ENCODE measurements at places on chromosomes 2 and 18.
A peak's percentile ranks its signal among the peaks of the same experiment; 100 is the strongest.

DNA sequence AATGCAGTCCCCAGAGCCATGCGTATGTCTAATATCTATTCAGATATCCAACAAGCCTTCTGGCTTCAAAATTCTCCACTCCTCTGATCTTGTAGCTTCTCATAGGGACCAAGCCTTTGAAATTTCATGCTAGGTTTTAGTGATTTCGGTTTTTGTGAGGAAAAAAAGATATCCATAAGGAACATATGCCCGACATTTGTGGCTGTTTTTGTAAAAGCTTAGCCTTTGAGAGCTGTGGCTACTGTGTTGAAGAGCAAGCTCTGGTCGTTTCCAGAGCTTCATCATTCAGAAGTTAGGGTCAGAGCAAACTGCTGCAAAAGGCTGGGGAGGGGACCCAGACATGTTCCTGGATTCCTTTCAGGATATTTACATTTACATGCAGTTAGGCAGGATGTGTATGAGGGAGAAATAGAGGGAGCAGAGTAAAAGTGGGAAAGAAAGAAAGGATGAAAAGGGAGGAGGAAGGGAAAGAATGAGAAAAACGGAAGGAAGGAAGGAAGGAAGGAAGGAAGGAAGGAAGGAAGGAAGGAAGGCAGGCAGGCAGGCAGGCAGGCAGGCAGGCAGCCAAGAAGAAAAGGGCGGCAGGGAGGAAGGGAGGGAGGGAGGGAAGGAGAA lies 70.2 kb downstream of the NCKAP5 start:
- DNase-seq, result no peak

DNA sequence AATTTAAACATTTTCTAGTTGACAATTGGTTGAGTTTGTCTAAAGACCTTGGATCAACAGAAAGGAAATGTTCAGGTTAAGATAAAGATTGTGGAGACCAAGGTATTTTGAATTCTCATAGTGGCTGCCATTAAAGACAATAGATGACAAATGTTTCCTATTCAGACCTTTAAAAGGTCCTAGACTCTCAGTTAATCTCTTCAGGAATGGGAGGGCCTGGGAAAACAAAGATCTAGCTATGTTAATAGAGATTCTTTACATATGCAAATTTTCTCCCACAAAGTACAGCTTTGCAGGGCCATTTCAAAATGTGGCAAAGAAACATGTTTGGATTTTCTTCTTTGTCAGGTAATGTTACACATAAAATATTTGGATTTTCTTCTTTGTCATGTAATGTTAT lies 403.9 kb downstream of the SPAG16 start:
- no peak for DNase-seq

- DNase-seq, result no peak
Measured at GRCh38 chr2:216144372-216144771, 35.2 kb downstream of the XRCC5 start.

DNA sequence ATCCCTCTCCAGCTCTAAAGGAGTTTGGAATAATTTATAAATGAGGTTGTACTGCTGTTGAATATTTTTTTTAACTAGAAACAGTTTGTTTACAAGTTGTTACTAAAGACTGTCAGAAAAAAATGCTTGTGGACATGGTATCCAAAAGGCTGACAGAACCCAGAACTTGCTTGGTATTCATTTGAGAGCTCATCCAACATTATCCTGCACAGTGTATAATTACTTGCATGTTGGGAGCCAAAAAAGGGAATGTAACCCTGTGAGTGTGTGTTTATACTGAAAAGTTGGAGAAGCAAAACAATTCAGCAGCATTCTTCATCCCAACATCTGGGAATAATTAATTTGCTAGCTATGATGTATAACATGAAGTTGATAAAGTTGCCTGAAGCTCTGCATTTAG lies 42.1 kb upstream of the EHBP1 start:
- no peak for DNase-seq

DNA sequence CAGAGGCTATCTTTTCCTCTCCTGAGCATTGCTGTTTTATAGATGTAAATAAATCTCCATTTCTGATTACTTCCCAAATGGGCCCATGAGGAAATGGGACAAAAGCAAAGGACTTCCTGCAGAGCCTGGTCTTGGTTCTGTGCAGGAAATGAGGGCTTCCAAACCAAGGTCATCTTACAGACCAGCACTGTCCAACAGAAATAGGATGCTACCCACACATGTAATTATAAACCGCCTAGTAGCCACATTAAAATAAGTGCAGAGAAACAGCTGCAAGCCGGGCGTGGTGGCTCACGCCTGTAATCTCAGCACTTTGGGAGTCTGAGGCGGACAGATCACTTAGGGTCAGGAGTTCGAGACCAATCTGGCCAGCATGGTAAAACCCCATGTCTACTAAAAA lies 6.2 kb downstream of the TTL start:
- DNase-seq, result no peak

- DNase-seq, result no peak
Measured at GRCh38 chr2:273333-273732, 8.6 kb downstream of the ACP1 start.

DNA sequence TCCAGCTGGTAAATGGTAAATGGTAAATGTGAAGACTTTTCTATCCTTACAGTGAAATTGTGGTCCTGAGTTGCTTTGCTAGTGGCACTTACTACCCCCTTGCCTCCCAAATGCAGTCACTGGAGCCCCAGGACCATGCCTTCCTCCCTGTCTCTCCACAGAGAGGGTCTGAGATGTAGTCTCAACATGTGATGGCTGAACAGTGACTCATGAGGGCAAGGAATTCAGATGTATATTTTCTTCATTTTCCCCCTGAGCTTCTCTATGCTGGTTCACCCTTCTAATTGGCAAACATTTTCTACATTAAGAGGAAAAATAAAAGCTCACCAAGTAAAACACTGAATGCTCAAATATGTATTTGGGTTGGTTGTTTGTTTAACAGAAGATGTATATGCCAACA lies 232.0 kb downstream of the SH3BP4 start:
- no peak for DNase-seq

DNA sequence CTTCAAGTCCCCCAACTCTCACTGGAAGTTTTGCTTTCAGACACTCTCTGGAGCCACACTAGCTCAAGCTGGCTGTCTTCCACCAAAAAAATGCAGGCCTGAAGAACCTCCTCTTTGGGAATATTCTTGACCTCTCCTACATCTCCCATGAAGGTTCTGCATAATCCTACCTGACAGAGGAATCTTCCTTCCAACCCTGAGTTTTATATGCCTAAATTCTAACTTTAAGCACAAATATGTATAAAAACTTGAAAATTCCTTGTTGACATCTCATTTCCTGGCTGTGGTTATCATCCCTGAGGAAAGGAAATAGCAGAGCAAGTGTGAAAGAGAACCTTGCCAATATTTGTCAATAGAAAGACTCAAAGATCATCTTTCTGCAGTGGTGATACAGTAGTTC lies 249.0 kb downstream of the LPIN1 start:
- DNase-seq, result no peak

- DNase-seq, result no peak
Measured at GRCh38 chr2:127401757-127402695, 14.3 kb upstream of the MAP3K2 start.

- DNase-seq, result no peak
Measured at GRCh38 chr2:134609924-134610513, 108.8 kb downstream of the TMEM163 start.

DNA sequence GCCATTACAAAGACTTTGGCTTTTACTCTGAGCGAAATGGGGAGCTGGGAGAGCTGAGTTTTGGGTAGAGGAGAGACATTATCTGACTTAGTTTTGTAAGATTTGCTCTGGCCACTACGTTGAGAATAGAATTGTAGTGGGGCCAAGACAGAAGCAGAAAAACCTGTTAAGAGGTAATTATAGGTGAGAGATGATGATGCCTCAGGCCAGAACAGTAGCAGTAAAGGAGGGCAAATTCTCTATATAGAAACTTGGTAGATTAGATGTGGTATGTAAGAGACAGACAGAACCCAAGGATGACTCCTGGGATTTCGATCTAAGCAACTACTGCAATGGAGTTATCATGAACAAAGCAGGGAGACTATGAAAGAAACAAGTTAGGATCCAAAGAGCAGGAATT lies 17.4 kb upstream of the CREB1 start:
- DNase-seq, result no peak

GRCh38 chr2:17959833-17960232 lies 81.4 kb downstream of the KCNS3 start:
- no peak for DNase-seq

GRCh38 chr2:230873661-230874401 lies 9.1 kb downstream of the ITM2C start:
- DNase-seq, result no peak

DNA sequence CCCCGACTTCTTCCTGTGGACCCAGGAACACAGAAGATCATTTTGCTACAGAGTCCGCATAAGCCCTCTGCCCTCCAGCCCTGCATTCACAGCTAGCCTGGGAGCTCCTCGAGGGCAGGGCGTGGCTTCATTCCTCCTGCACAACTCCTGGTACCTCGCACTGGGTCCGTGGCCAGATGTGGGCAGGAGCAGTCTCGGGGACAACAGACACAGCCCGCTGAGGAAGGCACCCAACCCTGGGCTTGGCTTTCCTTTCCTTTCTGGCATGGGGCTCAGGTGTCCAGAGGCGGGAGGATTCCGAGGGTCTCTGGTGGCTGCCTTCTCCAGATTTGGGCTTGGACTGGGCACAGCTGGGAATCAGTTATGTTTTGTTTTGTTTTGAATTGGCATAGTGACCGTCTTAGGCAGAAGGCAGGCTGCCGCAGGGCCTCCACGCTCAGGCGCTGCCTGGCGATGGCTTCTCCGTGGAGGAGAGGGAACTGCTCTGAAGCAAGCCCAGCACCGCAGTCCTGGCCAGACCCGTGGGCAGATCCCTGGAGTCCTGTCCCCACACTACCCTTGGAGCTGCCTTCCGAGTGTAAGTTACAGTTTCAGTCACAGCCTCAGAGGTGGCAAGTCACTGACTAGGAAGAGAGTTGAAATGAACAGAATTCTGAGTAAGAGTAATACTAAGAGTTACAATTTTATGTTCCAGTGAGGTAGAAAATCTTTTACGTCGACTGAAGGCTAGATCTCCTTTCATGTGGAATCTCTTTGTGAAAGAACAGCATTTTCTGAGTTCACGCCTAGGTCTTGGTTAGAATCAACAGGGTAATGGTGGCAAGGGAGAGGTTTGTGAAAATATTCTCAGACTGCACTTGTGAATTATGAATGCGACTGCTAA lies 47.9 kb downstream of the LDLRAD4 start:
- peak; percentile 84 for DNase-seq

DNA sequence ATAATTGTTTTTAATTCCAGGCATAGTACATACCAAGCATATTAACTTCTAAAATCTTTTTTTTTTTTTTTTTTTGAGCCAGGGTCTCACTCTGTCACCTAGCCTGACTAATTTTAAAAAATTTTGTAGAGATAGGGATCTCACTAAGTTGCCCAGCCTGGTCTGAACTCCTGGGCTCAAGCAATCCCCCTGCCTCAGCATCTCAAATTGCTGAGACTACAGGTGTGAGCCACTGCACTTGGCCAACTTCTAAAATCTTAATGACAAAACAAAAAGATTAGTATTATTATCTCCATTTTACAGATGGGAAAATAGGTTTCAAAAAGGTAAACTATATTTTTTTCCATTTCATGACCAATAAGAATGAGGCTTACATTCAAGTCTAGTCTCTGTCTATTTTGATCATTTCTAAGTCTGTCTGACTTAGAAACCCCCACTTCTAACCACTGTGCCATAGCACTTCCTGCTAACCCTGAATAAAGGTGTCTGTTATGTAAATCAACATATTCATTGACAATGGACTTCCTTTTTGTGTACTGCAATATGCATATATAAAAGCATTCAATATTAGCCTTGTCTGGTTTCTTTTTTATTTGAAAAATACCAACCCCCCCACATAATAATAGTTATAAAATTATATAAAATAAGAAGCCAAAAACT lies 28.7 kb upstream of the ZEB2 start:
- no peak for DNase-seq

- DNase-seq, result no peak
Measured at GRCh38 chr2:109532728-109533076, 81.1 kb downstream of the SEPTIN10 start.

- no peak for DNase-seq
Measured at GRCh38 chr2:190748966-190749365, 100.1 kb downstream of the NAB1 start.

DNA sequence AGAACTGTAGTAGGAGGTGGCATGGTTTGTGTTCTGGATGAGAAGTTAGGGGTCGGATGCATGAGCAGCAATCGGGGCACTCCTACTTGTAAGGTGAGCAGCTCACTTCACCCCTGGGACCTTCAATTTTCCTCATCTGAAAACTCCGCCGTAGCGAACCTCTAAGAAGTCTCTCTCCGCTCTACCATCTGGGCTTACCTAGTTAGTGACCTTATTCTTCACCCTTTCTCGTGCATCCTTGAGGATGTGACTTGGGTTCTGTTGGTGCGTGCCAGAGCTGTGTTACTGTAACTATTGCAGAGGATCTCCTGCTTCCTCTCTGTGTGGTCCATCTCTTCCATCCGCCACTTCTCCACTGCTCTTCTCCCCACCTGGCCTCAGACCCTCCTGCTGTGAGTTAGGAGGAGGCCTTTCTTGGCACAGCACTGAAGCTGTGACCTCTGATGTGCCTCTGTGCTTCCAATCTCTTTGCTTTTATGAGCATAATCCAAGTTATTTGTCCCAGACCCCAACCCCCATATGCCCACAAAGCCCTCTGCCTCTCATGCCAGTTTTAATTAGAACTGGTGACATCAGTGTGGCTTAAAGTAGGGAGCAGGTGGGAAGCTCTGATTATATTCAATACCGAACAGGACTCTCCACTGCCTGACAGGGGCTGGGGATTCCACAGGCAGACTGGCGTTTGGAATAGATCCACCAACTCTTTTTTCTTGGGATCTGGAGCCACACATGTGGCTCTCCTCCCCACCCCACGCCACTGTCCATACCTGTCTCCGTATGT lies 178.4 kb downstream of the BCL2 start:
- no peak for DNase-seq

GRCh38 chr2:27522400-27522945 lies 25.8 kb downstream of the GCKR start:
- DNase-seq, result no peak

DNA sequence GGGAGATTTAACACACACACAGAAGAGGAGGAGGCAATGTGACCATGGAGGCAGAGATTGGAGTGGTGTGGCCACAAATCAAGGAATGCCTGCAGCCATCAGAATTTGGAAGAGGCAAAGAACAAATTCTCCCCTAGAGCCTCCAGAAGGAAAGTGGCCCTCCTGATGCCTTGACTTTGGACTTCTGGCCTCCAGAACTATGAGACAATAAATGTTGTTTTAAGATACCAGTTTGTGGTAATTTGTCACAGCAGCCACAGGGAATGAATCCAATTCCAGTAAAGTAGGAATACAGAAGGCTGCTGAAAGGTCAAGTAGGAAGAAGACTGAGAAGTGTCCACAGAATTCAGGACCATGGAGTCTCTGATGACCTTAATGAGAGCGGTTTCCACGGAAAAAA lies 18.1 kb downstream of the PAIP2B start:
- no peak for DNase-seq

DNA sequence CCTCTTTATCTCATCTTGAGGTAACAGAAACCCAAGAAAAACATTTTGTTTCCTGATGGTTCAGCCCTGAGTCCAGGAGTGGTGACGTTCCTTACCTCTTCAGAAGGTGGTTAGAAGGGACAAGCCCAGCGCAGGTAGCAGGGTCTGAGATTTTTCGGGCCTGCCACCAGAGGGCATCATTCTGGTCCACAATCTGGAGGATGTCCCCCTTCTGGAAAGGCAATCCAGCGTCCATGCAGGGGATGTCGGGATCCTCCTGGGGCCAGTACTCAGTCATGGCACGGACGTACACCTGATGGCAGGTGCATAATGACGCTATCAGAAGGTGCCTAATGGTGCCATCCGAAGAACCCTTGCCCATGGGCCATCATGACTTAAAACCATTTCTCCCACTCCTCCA lies 17.7 kb downstream of the MPP4 start:
- DNase-seq, result no peak
